ENCODE measurements at places on chromosomes 3 and 15. TPM values are rescaled to one million over a fixed set of nuclear protein-coding genes. Genes with fewer than 3 reads are reported as not detected.

GRCh38 chr3:50676031-50676705 lies 1.4 kb downstream of the DOCK3 start:
- peaks cover 2% of the 10 kb centered on the region for H3K36me3 ChIP-seq
- no peak for DNase-seq
- peaks cover 68% of the 10 kb centered on the region for H3K27me3 ChIP-seq
- H3K4me1 ChIP-seq = peaks cover 6% of the 10 kb centered on the region
- no peak overlapping the region for H3K4me3 ChIP-seq

GRCh38 chr3:61796088-61796680 lies 234.8 kb downstream of the PTPRG start:
- peaks cover 2% of the 10 kb centered on the region for H3K36me3 ChIP-seq
- no peak for DNase-seq
- no peaks in the 10 kb centered on the region for H3K4me1 ChIP-seq
- no peaks in the 10 kb centered on the region for H3K27me3 ChIP-seq

- H3K36me3 ChIP-seq = no peaks in the 10 kb centered on the region
- peaks cover 35% of the 10 kb centered on the region for H3K27me3 ChIP-seq
- H3K27ac ChIP-seq = no peak overlapping the region
- H3K4me3 ChIP-seq = no peak overlapping the region
Measured at GRCh38 chr15:94135486-94136147, 95.7 kb upstream of the MCTP2 start.

GRCh38 chr3:54619531-54619930 lies 308.3 kb downstream of the LRTM1 start:
- no peak for DNase-seq
- peaks cover 4% of the 10 kb centered on the region for H3K27me3 ChIP-seq
- no peak overlapping the region for H3K27ac ChIP-seq

DNA sequence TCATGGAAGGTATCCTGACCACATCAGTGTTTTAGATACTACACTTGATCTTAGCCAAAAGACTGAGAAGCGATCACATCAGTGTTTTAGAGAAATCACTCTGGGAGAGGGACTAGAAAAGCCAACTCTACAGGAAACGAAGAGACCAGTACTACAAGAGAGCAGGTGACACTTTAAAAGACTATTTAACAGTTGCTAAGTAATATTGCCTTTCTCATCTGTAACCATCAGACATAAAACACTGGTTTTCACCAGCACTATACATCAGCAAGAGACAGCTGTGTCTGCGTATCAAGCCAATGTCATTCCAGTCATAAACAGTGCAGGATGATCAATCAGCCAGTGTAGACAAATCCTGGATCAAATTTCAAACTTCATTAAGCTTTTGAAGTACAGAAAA lies 66.7 kb downstream of the GLB1 start:
- peaks cover 15% of the 10 kb centered on the region for H3K36me3 ChIP-seq
- peaks cover under 1% of the 10 kb centered on the region for H3K4me1 ChIP-seq
- no peak overlapping the region for H3K27ac ChIP-seq
- no peak overlapping the region for H3K4me3 ChIP-seq
- DNase-seq = no peak

NEO1 gene
- 40.9 TPM for total RNA-seq

DNA sequence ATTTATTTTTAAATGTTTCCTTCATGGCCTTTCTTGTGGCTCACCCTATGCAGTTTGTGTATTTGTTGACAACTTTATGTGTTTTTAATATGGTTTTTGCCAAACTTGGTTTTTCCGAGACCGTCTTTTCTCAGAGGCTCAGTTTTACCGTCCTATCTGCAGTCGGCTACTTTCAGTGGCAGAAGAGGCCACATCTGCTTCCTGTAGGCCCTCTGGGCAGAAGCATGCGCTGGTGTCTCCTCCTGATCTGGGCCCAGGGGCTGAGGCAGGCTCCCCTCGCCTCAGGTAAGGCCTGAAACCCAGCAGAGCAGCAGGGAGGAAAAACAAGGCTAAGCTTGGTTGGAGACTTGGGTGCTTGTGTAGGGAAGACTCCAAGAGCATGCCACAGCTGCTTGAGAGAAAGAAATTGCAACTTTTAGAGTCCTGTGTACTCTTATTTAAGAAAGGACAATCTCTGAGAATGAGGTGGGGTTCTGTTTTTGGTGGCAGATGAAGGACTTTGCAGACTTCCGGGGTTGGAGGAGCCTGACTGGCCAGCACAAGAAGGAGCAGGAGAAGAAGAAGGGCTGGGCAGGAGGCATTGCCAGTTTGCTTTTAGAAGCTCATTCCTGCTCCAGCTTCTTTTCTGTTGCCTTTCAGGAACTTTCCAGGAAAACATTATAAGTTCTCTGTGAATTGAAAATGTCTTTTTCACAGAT lies at the start of gene TIGIT:
TSS of gene TIGIT (plus strand) at position 191 of the 698 bp plus-strand sequence. CDS start at position 225, 34 bp downstream.
- H3K4me3 ChIP-seq = no peak within 1 kb of the TSS
- no peak for DNase-seq

- no peak for DNase-seq
- H3K4me3 ChIP-seq = no peak overlapping the region
- H3K27me3 ChIP-seq = no peaks in the 10 kb centered on the region
- H3K4me1 ChIP-seq = no peaks in the 10 kb centered on the region
Measured at GRCh38 chr3:139945386-139945785, 10.4 kb downstream of the CLSTN2 start.

DNA sequence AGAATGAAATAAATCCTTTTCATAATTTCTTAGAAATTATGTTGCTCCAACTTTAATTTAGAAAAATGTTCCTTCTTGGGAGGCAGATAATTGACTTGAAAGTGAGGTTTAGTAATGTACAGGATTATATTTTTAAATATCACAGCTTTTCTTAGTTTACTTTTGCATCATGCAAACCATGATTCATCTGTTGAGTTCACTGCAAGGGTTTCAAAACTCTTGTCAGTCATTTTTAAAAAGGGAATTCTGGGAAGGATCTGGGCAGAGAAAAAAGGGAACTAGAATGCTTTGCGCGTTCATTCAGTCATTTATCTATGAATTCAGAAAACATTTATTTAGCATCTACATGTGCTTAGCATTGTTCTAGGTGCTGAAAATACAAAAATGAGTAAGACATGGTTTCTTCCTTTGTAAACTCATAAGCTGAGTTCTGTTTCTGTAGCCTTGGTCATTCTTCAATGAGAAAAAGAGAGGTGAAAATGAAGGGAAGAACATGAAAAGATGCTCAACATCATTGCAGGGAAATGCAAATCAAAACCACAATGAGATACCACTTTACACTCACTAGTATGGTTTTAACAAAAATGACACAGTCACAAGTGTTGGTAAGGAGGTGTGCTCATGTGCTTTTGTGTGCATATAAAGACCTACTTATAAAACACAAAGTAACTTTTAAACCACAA lies 209.1 kb downstream of the NR1D2 start:
- no peaks in the 10 kb centered on the region for H3K36me3 ChIP-seq
- H3K27me3 ChIP-seq = no peaks in the 10 kb centered on the region
- H3K4me1 ChIP-seq = peaks cover 15% of the 10 kb centered on the region

PLCH1 gene
- total RNA-seq = not detected

GRCh38 chr3:9251055-9251786 lies 1.8 kb upstream of the SRGAP3 start:
- no peaks in the 10 kb centered on the region for H3K36me3 ChIP-seq
- H3K27ac ChIP-seq = no peak overlapping the region

Data from chondrocyte (in vitro differentiated cells).